ENCODE measurements at places on chromosomes 7 and 10.

DNA sequence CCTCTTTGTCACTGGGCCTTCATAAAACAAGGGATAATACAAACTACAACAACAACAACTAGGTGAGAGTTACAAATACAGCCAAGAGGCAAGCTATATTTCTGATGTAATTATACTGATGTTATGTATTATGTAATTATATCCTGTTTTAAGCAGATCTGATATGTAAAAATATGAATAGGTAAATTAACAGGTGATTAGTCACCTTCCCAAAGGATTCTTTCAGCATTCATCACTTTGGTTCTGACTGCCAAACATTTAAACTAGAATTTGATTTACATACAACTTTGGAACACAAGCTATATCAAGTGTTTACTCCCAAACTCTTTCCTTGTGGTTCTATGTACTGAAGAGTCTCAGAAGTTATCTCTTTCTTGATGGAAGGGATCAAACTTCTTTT, 53.7 kb downstream of the BEND7 start:
- no peak for DNase-seq

DNA sequence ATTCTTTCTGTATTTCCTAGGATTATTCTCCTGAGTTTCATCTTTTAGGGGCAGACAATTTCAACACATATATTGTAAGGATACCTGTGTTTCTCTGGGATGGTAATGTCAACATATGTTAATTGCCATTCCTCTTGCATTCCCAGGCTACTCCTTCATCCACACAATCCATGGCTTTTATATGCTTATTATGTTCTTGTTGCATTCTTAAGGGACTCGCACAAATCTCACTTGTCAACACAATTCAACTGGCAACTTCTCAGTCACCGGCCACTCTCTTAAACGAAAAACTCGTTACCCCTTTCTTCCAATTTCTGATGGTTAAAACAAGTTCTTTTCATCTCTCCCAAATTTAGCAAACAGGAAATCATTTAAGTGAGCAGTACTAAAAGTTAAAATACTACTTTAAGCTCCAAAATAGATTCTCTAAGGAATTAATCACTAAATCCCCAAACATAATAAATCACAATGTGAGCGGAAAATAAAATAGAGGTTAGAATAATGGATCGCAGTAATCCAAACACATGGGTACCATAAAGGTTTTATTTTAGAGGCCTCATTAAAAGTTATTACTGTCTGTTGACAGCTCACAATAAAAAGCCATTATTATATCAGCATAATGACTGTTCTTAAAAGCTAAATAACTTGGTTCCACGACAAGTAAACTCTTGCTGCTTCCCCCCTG, 223.2 kb downstream of the ELMO1 start:
- no peak for DNase-seq

- DNase-seq = no peak
Observed at GRCh38 chr10:79055892-79056291, 12.9 kb upstream of the ZMIZ1 start.

DNA sequence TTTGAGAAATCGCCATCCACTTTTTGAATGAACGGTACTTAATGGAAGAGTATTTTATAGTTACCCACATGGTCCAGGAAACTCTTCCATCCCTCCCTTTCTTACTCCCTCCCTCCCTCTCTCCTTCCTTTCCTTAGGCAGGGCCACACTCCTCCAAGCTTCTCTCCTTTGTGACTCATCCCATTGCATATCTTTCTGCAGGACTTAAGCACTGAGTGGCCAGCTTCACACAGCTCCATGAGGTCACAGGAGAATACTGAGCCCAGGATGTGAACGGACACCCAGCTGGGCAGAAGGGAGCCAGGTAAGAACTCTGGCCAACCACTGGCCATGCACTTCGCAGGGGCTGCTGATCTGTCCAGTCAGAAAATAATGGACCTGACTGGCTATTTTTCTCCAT, 189.7 kb upstream of the ADCY1 start:
- DNase-seq = no peak

GRCh38 chr10:3846736-3847135, 61.7 kb upstream of the KLF6 start:
- DNase-seq = no peak

- DNase-seq = peak; percentile 86
Observed at GRCh38 chr7:1044189-1045068, at the start of gene GPR146. Gene GPR146 (plus strand): TSS chr7:1044546. CDS start chr7:1057516, 12,970 bp downstream.

DNA sequence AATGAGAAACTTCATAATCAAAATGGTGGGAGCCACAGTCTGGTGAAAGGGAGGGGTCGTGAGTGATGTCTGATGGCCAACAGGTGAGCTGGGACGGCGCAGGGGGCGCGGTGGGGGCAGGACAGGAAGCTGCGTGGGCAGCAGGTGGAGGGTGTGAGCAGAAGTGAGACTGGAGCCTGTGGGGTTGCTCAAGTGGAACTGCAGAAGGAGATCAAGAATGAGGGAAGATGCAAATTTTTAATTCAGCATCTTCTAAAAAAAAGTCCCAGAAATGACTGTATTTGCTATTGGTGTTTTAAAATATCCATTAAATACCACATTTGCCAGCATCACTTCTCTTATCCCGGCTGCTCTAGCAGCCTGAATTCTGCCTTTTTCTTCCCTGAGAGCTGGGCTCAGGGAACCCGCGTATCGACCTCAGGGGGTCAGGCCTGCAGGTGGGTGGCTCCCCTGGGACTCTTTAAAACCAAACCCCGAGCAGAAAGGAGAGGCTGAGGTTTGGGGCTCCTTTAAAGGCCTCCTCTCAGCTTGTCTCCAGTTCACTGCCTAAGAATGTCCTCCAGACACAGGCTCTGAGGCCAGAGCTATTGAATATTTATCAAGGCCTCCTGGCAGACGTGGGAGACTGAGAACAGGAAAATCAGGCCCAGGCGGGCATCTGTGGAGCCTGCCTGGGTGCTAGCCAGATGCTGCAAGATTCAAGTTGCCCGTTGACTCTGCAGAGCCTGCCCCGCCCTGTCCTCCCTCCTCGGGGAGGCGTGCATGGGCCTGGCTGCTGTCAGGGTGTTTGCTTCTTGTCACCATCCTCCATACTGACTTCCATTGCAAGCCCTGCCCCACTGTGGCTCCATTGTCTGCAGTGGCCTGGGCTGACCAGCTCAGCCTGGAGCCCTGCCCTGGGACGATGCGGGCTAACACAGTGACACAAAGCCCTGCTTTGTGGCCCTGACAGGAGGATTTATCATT, 53.9 kb downstream of the SYPL1 start:
- DNase-seq = peak; percentile 93
